Left ventricle myocardium superior (tissue), 1 donor: ENCODE measurements at places on chromosomes 6 and 20. TPM values are rescaled to one million over a fixed set of nuclear protein-coding genes. Genes with fewer than 3 reads are reported as not detected.

Gene ADGRG6
- 3.8 TPM for total RNA-seq

Gene NFS1
- 60.4 TPM for total RNA-seq

Gene PDE10A
- 9.3 TPM for total RNA-seq

Gene PTP4A1
- total RNA-seq, result 39.1 TPM

Gene VSTM2L
- 10.3 TPM for total RNA-seq

Gene POU5F1
- total RNA-seq, result 0.67 TPM

Gene EPHA7
- total RNA-seq, result 1.5 TPM

Gene KIAA0408
- 2.4 TPM for total RNA-seq
